ENCODE measurements at places on chromosomes 1 and 21.

DNA sequence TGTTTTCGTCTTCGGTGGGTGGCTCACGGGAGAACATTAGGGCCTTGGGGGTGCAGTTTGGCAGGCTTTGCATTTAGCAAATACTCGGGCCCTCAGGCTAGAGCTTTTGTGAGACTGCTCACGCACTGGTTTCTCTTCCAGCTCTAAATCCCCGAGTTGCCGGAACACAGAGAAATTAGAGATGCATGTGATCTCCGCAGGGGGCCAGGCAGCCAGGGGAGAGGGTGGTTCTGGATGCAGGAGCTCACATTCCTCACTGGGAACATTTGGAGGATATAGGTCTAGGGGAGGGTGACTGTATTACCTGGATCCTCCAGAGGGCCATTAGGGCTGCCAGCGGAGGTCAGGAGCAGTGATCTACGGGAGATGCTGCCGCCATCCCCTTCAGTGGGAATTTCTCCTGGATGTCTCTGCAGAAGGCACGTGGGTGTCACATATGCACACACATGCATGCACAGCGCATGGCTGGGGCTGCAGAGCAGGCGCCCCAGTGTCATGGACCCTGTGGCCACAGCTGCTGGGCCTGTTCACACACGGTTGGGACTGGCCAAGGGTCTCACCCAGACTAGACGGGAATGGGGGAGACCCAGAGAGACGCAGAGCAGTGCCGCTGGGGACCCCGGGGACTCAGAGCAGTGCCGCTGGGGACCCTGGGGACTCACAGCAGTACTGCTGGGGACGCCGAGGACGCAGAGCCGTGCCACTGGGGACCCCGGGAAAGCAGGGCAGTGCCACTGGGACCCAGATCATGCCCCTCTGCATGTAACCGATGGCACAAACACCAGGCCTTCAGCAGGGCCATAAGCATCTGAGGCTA lies 258.7 kb downstream of the CAMTA1 start:
- DNase-seq = no peak

GRCh38 chr1:17155257-17155920 lies 36.1 kb upstream of the PADI2 start:
- DNase-seq = no peak

DNA sequence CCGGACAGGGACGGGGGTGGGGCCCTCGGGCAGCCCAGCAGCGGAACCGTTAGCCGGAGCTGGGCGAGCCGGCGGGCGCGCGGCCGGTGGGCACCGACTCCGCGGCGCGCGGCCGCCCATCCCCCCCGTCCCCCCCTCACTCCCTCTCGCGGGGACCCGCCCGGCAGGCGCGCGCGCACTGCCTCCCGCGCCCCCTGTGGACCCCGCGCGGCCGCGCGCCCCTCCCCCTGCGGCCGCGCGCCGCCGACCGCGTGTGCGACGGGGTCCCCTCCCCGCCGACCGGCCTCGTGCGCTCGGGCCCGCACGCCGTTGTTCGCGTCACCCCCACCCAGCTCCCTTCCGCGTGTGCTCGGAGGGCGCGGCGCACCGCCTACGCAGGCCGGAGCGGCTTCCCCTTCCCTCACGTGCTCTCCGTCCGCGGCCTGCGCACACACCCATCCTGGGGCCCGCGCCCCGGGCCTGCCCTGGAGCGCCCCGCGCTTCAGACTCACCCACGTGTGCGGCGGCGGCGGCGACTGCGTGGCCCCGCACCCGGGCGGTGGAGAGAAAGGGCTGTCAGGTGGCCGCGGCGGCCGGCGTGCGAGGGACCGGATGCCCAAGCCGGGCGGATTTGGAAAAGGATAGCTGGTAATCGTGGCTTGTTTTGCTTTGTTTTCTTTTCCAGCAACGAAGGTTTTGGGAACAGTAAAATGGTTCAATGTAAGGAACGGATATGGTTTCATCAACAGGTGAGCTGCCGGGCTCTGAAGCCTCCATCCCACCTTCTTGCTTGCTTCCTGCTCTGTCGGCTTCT lies 717 bp downstream of the YBX1 start:
- DNase-seq = no peak

DNA sequence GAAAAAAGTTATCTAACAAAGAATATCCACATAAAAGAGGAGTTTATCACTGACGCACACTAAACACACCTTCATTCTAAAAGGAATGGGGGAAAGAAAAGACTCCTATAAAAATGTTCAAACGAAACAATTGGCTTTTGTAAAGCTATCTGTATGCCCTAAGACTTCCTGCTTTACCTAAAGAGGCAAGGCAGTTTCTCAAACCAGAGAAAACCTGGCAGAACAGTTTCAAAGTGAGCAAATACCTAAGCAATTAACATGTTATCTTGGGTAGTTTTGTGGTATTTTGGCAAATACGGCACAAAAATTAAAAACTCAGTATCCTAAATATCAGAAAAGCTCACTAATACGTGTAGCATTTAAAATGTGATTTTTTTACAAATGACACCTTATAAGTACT lies 1.9 kb downstream of the PUM1 start:
- no peak for DNase-seq

DNA sequence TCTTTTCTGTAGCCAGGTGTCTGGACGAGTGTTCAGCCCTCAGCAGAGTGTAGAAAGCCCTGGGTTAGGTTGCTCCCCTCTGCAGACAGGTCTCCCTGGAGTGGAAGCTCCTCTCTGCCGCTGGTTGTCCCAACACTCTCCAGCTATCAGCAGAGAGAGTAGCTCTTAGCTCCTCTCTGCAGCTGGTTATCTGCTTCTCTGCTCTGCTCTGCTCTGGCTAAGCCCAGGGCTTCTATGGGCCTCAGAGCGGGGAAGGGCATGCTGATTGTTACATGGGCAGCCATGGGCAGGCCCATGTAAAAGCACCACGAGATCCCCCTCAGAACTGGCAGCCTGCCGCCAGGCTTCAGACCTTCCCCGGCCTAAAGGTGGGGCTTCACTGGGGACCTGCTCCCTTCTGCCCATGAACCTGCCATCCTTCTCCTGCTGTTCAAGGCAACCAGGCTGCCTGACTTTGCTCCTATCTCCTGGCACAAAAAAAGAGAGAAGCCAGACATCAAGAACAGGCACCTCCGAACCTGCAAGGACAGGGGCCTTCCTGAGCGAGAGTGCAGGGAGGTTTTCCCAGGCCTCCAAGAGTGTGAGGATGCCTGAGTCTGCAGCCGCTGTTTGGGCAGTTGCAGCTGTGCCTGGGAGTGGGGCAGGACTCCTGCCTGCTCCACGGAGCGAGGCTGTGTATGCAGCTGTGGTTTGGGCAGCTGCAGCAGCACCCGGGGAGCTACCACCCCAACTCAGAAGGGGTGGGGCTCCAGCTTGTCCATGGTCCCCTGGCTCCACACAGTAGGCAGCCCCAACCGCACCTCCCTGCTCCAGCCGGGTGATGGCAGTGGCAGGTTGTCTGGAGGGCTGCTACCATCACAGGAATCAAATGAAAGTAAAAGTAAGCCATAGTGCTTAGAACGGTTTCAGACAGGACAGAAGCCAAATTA lies 973.7 kb downstream of the LTN1 start:
- peak; percentile 15 for DNase-seq

DNA sequence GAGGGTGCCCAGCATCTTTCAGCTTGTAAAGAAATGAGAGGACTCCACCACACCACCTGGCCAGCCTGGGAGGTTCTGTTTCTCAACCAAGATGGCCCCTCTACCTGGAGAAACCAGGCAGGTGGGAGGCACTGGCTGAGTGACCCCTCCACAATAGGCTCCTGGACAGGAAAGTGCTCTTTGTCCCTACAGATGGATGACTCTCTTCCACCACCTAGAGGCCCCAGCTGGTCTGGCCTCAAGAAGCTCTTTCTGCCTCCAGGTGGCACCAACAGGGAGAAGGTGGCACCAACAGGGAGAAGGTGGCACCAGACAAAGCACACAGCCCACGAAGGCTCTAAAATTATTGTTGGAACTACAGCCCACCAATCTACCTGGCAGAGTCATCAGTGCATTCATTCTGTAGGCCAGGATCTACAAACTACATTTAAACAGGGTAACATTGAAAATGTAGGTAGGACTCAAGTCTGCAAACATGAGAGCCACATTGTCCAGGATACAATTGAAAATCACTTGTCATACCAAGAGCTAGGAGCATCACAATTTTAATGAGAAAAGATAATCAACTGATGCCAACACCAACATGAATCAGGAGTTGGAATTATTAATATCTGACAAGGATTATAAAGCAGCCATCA lies 14.4 kb downstream of the TMPRSS3 start:
- peak; percentile 13 for DNase-seq

DNA sequence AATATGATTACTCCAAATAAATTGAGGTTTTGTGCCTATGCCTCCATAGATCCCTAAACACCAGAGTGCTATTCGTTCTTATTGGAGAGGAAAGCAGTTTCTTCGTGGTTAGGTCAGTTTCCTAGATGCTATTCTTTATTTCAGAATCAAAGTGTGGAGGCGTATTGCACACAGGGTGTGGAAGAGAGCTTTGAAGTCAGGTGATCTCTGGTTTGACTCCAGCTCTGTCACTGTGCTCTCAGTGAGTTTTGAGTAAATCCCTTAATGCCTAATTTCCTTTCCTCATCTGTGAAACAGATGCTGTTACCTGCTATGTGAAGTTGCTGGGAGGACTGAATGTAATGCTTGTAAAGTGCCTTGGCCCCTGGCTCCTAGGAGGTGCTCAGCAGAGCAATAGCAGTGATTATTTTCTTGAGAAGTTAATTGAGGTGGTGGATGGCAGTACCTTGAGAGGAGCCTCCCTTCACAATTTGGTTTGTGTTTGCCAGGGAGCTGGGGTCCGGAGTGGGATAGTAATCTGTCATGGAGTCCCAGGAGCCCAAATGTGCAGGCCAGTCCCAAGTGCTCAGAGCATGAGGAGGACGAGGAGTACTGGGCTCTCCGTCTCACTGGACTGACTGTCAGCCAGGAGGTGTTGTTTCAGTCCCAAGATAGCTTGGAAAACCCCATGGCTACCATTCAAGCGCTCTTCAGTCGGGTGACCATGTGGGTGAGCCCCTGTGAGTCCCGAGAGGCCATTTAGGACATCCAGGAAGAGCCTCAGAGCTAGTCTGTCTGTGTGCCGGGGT lies 14.9 kb downstream of the NTPCR start:
- no peak for DNase-seq

DNA sequence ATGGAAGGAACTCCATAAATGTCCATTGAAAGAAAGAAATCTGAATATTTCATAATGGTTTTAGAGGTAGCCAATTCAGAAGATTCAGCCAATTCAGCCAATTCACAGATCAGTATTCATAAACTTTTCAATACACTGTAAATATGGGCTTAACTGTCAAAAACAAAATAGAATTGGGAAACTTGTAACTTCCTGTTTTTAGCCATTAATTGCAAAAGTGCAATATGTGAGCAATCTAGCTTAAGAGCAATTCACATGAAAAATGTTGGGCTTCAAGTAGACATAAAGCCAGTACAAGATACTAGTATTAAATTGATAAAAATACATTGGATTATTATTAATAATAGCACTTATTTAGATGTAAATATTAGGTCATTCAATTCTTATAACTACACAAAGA lies 27.5 kb upstream of the PLPPR4 start:
- no peak for DNase-seq

- DNase-seq = no peak
Measured at GRCh38 chr1:57991289-57991688, 555.2 kb downstream of the OMA1 start.

DNA sequence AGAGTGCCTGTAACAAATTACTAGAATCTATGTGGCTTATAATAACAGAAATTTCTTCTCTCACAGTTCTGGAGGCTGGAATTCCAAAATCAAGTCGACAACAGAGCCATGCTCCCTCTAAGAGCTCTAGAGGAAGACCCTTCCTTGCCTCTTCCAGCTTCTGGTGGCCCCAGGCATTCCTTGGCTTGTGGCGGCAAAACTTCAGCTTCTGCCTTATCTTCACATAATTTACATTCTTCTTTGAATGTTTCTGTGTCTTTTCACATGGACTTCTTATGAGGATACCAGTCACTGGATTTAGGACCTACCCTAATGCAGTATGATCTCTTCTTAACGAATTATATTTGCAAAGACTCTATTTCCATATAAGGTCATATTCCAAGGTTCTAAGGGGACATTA lies 324.4 kb downstream of the PCP4 start:
- DNase-seq = no peak

Data from dorsolateral prefrontal cortex (tissue), 122 donors.